ENCODE measurements at places on chromosomes 5 and 9. TPM values are rescaled to one million over a fixed set of nuclear protein-coding genes. Genes with fewer than 3 reads are reported as not detected.

The PLCXD3 gene
- total RNA-seq, result 11.1 TPM

The SETD9 gene
- total RNA-seq, result 10.0 TPM

The QRFP gene
- not detected for total RNA-seq

The TMEFF1 gene
- total RNA-seq, result 3.7 TPM

The ADGRD2 gene
- total RNA-seq, result not detected

The C9orf153 gene
- total RNA-seq, result not detected

Measured in pericardium fibroblast (primary cell).